H4 (cell line): ENCODE measurements at places on chromosomes 4 and X. TPM values are rescaled to one million over a fixed set of nuclear protein-coding genes. Genes with fewer than 3 reads are reported as not detected.
A peak's percentile ranks its signal among the peaks of the same experiment; 100 is the strongest.

DNA sequence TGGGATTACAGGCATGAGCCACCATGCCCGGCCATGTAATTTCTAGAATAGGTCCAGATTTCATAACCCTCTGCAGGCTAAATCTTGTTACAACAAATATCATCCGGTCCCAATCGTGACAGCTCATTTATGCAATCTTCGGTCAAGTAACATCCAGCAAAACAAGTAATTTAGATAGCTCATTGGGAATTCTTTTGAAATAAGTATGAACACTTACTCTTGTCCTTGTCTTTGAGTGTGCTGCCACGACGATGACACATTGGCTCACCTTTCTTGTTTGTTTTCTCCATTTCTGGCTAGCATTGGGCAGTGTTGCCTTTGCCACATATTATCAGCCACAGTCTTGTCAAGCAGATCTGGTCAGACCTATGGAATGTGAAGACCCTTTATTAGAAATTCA, 92.0 kb downstream of the PHEX start:
- no peak for DNase-seq

- DNase-seq: no peak
Observed at GRCh38 chr4:108637856-108638255, 12.5 kb upstream of the OSTC start.

DNA sequence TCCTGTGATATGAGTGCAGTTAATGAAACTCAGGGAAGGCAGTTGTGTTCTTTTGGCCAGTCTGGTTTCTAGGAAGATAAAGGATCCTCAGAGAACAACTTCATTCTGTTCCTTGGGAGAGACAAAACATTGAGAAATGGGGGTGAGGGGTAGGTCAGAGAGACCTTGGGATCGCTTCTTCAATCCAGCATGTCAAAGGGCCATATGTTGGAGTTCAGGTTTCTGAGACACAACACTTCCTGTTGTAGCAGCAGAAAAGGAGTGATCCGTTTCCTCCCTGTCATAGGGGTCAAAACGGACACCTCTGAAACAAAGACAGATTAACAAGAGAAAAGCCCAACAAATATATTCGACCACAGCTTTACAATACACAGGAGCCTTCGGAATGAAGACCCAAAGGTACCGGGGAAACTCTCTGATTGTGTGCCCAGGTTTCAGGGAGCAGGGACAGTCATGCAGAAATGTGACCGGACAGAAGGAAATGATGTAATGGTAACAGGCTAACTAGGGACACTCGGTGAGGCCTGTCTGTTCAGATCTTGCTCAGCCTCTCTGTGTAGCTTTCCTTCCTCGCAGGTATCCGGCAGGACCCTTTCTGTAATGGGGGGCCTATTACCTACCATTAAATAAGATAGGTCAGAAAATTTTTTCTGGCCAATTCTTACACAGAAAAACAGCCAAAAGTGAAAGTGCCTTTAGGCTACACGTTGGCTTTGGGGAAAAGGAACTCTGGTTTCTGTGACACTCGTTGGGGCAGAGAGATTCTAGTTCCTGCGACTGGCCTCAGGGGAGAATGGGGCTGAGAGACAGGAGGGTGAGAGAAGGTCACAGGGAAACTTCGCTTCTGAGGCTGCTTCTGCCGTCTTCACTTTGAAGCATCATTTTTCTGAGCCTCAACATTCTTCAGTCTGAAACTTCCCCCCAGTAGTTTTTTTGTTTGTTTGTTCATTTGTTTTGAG, 103.3 kb upstream of the TLR3 start:
- DNase-seq: no peak

GRCh38 chr4:35725131-35725530, 519.2 kb downstream of the ARAP2 start:
- no peak for DNase-seq

DNA sequence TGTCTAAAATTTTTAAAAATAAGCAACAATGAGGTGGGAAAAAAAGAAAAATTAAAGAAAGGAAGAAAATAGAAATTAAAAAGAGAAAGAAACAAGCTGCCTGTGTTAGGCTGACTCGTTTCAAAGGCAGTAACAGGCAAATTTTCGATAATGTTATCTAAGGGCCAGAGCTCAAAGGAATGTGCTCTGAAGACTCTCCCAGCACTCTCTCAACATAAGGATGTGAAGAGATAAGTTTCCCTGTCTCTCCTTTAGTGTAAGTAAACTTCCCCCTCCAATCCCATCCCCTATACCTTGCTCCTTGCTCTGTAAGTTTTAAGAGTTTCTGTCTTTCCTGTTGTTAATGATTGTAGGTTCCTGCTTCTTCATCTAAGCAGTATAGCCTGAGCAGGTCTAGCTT, 172.8 kb downstream of the TEX13C start:
- DNase-seq: no peak

DNA sequence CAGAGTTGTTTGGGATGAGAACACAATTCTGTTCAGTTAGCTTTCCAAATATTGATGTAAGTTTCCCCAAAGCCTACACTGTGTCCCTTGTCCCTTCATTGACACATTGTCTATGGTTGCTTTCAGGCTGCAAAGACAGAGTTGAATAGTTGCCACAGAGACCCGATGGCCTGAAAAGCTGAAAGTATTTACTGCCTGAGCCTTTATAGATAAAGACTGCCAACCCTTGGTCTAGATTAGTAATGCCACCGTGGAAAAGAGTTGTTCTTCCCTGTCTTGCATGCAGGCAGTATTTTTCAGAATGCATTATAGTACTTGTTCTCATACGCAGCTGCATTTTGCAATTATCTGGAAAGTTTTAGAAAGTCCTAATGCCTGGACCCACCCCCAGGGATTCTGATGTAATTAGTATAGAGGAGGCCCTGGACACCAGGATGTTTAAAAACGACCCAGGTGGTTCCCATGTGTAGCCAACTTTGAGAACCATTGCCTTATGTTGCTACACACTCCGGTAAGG, 180.8 kb downstream of the FRMPD4 start:
- DNase-seq: no peak

- DNase-seq: peak; percentile 93
Observed at GRCh38 chr4:39469429-39470077, 10.7 kb downstream of the LIAS start.

DNA sequence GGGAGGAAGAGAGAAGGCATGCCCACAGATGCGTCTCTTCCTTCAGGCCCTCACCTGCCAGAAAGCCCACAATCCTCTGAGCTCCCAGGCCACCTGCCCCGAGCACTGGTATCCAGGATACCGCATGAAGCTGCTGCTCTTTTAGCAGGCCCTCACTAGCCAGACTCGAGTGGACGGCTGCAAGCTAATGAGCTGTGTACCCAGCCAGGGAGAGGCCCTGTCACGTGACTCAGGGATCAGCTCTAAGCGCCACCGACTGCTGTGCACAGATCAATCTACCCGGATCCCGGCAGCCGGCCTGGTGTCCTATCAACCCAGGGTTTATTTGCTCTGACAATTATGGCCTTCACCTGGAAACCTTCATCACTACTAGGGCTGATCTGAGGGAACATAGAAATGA, 39.0 kb downstream of the BCOR start:
- DNase-seq: no peak

GRCh38 chr4:78138252-78138651, 81.1 kb downstream of the FRAS1 start:
- no peak for DNase-seq

GRCh38 chr4:109434007-109434971, 674 bp downstream of the SEC24B start:
- DNase-seq: peak; percentile 6

DNA sequence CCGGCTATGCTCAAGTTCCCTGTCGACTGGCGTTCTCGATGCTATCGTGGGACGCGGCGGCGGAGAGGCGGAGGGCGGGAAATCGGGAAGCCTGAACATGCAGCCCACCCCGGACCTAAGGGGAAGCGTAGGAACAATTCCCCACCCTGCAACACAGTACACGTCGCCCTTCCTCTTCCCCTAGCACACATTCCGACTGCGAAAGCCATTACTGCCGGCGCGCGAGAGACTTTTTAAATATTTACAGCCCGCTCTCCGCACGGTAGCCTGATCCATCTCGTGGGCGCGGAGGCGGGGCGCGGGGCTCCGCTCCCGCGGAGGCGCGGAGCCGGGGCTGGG, 48.1 kb upstream of the BCOR start:
- DNase-seq: no peak

DNA sequence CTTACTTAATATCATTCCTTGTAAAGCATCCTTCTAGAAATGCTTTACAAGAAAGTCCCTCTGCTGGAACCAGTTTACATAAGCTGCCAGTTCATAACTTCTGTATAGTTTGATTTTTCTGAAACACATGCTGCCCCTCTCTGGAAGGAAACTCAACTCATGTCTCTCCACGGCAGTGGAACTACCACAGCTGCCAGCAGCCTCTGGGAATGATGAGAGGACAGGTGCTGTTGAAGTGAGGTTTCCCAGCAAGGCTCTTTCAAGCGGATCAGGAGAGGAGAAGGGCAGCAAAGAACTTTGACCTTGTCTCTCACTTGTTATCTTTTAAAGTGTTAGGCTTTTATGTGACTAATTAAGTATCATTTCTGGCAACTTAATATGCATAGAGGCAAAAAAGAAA, 7.3 kb downstream of the GRPR start:
- DNase-seq: no peak

DNA sequence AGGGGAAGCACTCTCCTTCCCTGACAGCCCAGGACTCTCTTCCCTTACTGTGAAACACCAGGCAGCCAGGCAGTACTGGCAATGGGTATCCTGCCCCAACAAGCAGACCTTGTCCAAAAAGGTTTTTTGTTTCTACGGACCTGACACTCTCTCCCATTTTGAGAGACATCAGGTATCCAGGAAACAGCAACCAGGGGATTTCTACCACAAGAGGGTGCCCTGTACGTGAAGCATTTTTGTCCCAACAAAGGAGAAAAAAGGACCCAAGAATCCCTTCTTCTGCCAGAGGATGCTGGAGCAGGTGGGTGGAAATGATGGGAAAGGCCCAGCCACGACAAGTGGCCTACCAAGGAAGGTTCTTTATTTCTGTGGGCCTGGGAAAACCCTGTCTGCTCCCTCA, 65.7 kb upstream of the FGF13 start:
- DNase-seq: no peak

DNA sequence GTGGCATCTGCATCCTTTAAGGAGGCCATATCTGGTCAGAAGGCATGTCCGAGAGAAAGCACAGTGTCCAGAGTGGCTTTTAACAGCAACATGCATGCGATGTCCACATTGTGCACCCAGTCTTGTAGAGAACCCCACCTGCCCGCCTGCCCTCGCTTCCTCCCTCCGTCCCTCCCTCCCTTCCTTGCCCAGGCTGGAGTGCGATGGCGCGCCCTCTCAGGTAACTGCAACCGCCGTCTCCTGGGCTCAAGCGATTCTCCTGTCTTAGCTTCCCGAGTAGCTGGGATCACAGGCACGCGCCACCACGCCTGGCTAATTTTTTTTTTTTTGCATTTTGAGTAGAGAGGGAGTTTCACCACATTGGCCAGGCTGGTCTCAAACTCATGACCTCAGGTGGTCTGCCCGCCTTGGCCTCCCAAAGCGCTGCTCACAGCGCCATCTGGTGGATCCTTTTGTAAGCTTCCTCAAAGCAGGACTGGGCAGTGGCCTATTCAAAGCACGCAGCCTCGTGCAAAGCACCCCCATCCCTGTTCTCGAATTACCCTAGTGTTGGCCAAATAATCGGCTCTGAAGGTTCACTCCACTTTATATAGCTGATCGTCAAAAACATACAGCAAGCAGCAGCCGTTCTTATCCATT, 15.0 kb downstream of the BRCC3 start:
- DNase-seq: peak; percentile 21

- DNase-seq: no peak
Observed at GRCh38 chr4:2526559-2526958, 9.9 kb upstream of the FAM193A start.

GRCh38 chr4:102501447-102501696, 213 bp downstream of the NFKB1 start:
- DNase-seq: no peak

DNA sequence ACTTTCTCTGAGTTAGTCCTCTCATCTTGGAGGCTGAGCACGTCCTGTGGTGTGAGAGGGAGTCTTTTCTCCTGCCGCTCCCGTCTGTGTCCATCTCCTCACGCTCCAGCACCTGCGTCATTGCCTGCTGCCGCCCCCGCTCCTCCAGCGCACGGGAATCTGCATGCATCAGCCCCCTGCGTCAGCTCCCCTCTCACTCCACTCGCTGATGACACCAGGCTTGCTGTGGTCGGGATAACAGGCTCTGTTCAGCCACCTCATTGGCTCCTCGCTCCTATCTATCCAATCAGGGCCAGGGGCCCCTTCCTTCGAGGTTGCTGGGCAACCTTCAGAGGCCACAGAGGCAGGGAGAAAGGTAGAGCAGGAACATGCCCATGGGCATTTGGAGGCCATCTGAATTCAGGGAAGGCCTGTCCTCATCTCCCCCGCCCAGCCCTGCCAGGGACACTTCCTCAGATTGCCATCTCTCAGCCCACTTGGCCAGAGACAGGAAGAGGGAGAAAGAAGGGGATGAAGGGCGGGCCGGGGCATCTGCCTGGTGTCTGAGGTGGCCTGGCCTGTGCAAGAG, 9.3 kb downstream of the ZNF185 start:
- no peak for DNase-seq

GRCh38 chrX:132444936-132445335, 43.9 kb downstream of the MBNL3 start:
- DNase-seq: no peak

- DNase-seq: no peak
Observed at GRCh38 chr4:94531991-94532789, 80.4 kb downstream of the PDLIM5 start.

DNA sequence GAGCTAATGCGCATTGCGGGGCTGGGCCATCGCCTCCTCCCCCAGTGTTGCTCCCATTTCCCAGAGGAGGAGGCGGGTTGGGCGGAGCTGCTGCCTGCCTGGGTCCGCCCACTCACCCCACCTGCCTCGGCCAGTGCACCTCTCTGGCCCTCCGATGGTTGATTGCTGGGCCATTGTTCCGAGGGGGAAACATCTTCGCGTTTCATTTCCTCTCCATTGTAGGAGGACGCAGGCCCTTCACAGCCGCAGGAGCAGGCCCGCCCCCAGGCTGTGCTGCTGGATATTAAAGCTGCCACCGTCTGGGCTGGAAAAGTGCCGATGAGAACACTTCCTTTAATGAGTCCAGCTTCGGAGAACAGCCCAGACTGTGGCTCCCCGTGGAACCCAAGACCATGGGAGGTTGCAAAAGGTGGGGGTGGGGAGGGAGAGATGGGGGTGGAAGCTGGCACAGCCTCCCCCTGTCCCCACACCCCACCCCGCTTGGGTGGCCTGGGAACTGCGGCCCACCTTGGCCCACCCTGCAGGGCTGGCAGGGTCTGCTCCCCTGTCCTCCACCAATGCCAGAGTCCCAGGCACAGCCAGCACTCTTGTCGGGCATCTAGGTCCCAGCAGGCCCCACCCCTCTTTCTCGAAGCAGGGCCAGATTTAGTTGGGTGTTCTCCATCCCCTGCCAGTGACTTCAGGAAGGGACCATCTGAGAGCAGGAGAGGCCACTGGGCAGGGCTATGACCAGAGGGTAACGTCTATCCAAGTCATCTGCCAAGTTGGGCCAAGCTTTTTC, 96.6 kb downstream of the ADRA2C start:
- DNase-seq: no peak

The TMEM255A gene
- 4.0 and 4.2 TPM in 2 replicates for total RNA-seq

The UGT2B7 gene
- total RNA-seq: 0.08 and 0.35 TPM in 2 replicates

The RASL11B gene
- 0.60 and 0.80 TPM in 2 replicates for total RNA-seq

The PRPS2 gene
- total RNA-seq: 91.0 and 105 TPM in 2 replicates

The CT47B1 gene
- not detected in 2 replicates for total RNA-seq

The WDR17 gene
- 1.7 and 3.4 TPM in 2 replicates for total RNA-seq

The FAM241A gene
- total RNA-seq: 2.3 and 2.6 TPM in 2 replicates

The XAGE2 gene
- total RNA-seq: not detected in 2 replicates

The USP17L22 gene
- total RNA-seq: not detected in 2 replicates

The TMPRSS11A gene
- total RNA-seq: not detected in 2 replicates

The REELD1 gene
- not detected in 2 replicates for total RNA-seq

The TNIP3 gene
- 0.66 and 1.5 TPM in 2 replicates for total RNA-seq

The TRIM2 gene
- 16.5 and 22.0 TPM in 2 replicates for total RNA-seq

The ZNF595 gene
- 52.9 and 85.6 TPM in 2 replicates for total RNA-seq

The N4BP2 gene
- total RNA-seq: 2.1 and 5.1 TPM in 2 replicates

The SPANXN1 gene
- total RNA-seq: 0.15 TPM in 1 of 2 replicates, not detected in the other

The CYLC1 gene
- total RNA-seq: not detected in 2 replicates

The GASK1B gene
- 2.1 and 2.2 TPM in 2 replicates for total RNA-seq
